T1000 (cell line): ENCODE measurements at places on chromosomes 2 and 18.

DNA sequence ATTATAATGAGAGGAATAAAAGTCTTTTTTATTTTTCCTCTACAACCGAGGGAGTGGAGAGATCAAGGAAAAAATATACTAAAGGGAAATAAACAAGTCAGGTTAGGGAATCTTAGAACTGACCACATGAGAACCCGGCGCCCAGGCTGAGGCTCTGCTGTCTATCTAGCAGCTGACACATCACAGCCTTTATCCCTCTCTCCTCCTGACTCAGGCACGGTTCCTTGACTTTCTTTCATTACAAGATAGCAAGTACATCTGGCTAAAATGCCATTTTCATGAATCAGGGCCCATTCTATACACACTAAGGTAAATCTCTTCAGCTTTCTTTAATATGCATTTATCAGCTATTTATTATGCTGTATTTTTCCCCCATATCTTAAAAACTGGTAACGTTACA lies 296.0 kb downstream of the TMX3 start:
- DNase-seq, result no peak

DNA sequence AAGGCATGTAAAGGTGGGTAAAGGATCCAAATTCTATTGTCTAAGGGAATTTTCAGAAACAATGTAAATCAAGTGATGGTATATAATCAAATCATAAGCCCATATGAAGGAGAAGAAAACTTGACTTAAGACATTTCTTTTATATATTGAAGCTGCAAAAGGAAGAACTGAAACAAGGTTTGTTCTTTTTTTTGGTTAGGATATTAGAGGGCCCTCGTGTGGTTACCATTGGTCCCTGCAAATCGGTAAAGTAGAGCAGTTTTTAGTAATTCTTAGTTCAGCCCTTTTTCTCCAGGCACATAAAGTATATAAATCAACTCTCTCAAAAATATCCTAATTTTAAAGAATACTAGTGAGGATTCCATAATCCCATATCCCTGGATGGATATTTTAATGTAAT lies 105.6 kb upstream of the STK17B start:
- no peak for DNase-seq

GRCh38 chr2:183359867-183360266 lies 235.6 kb downstream of the NUP35 start:
- DNase-seq, result no peak

- DNase-seq, result no peak
These were observed 16.2 kb downstream of the KLF7 start for GRCh38 chr2:207149249-207150213.

DNA sequence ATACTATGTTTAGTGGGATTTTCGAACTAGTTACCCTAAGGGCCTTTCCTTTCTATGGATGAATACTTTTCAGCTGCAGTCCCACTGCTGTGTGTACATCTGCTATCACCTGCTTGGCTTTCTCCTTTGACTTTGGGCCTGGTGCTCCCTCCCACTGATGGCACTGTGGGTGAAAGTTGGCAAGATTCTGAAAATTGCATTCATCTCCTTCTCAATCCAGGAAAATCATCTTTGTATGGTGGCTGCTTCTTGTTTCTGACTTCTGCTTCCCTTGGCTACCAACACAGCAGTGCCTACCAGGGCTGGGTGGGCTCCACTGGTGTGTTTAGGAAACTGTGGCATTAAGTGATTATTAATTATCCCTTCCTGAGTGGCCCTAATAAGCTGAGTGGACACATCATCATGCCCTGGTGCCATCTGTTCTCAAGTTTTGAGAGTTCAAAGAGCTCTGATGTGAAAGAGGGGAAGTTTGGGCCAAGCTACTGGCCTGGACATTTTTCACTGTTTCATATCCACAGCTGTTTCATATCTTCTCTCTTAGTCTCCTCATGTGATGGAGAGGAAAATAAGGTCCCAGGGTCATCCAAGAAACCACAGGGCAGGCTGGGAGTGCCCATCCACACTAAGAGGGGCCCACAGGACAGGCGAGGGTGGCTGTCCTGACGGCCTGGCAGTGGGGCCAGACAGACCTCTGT lies 16.7 kb downstream of the HK2 start:
- DNase-seq, result no peak

DNA sequence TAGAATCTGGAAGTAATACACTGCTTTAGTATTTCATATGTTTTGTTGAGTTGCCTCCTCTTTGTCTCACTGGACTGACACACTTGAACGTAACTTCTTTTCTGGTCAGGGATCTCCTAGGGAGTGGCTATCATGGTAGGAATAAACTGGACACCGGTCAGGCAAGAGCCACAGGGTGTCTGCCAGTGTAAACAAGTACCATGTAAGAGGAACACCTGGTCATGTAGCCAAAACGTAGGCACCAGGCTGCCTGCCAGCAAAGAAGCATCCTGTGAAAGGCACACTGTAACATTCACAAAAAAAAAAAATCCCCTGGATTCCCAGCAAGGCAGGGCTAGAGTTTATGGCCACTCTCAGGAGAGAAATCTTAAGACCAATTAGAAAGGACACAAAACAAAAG lies 372.8 kb upstream of the RND3 start:
- DNase-seq, result no peak

DNA sequence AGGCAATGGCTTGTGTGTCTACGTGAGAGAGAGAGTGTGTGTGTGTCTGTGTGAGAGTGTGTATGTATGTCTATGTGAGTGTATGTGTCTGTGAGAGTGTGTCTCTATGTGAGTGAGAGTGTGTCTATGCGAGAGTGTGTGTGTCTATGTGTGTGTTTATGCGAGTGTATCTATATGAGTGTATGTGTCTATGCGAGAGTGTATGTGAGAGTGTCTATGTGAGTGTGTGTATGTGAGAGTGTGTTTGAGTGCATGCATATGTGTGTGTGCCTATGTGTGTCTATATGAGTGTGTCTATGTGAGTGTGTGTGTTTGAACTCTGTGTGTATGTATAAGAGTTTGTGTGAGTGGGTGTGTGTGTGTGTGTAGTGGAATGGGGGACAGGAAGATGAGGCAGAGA lies 9.8 kb upstream of the GNLY start:
- no peak for DNase-seq

DNA sequence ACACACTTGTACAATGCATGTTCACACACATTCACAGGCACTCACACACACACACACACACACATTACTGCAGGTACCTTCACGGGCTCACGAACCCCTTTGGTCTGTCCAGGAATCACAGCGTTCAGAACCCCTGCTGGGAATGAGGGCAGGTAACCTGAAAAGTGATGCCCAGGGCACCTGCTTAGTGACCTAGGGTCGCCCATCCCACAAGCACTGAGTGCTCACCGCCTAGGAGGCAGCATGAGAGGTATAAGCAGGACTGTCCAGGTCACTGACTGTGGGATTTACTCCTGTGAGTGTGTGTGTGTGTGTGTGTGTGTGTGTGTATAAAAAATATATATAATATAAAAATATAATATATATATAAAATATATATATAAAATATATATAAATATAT lies 150.9 kb downstream of the GALR1 start:
- no peak for DNase-seq

DNA sequence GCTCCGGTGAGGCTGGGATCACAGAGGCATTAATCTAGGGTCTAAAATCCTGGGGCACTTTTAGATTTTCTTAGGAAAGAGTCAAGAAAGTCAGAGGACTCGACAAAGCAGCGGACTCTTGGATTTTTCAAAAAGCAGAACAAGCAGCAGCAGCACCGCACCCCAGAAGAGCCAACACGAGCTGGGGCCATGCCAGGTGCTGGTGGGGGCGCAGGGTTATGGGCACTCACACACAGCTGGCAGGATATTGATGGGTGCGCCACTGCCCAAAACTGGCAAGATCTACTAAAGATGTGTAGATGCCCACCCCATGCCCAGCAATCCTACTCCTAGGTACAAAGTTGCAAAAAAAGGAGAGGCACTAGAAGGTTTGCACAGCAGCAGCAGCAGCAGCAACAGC lies 33.9 kb upstream of the SEMA4C start:
- no peak for DNase-seq

GRCh38 chr2:112884869-112885505 lies 26.0 kb upstream of the IL37 start:
- no peak for DNase-seq

DNA sequence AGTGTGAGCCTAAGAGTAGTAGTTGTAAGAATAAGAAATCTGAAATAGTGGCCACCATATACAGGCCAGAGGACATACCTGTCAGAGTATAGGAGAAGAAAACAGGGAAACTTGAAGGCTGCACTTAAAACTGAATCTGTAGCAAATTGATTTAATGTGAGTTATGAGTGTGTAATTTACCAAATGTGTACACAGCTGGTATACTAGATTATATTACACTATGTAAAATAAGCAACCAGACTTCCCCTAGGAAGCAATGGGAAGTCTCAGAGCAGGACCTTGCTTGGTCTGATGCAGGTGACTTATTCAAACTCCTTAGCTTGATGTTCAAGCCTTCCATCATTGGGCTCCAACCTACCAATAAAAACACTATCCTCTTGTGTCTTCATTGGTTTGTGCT lies 17.3 kb upstream of the EPC2 start:
- DNase-seq, result no peak

DNA sequence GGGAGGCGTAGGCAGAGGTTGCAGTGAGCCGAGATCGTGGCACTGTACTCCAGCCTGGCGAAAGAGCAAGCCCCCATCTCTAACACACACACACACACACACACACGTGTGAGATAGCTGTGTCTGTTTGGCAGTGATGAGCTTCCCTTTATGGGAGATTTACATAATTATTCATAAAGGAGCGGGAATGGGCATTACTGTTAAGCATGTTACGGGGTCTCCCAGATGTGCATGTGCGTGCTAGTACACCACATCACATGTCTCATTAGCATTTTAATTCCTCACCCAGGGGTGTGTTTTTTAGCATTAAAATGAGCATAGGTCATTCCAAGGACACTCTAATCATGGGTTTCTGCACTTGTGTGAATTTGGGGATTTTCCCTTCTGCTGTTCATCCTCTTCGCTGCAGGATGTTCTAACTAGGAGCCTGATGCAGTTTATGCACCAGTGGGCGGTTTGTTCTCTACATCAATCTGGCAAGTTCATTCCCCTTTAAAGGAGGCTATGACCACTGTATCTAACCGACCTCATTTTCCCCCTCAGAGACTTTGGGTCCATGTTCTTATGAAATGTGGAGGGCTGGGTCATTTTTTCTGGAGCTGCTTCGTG lies 1.0 kb upstream of the FAM178B start:
- DNase-seq, result no peak

- DNase-seq, result no peak
These were observed 1182.3 kb downstream of the CNTNAP5 start for GRCh38 chr2:125207431-125207830.

DNA sequence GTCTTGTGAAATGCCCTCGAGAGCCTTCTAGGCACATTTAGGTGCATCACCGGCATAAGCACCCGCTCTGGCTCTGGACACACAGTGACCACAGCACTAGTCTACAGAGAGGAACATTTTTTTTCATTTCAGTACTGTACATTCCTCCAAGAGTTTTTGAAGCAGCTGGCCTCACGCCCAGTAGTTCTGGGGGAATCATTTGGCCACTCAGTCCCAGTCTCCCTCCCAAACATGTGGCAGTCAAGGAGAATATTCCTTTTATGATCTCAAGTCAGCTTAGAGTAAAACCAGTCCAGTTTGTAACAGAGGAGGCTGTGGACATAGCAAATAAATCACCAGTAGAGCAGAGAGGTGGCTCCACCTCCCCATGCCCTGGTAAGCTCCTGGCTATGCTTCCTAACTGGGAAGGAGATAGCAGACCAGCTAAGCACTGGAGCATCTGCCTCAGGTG lies 48.1 kb downstream of the KCNE4 start:
- no peak for DNase-seq

- no peak for DNase-seq
These were observed 465.1 kb downstream of the GALR1 start for GRCh38 chr18:77714716-77715115.

DNA sequence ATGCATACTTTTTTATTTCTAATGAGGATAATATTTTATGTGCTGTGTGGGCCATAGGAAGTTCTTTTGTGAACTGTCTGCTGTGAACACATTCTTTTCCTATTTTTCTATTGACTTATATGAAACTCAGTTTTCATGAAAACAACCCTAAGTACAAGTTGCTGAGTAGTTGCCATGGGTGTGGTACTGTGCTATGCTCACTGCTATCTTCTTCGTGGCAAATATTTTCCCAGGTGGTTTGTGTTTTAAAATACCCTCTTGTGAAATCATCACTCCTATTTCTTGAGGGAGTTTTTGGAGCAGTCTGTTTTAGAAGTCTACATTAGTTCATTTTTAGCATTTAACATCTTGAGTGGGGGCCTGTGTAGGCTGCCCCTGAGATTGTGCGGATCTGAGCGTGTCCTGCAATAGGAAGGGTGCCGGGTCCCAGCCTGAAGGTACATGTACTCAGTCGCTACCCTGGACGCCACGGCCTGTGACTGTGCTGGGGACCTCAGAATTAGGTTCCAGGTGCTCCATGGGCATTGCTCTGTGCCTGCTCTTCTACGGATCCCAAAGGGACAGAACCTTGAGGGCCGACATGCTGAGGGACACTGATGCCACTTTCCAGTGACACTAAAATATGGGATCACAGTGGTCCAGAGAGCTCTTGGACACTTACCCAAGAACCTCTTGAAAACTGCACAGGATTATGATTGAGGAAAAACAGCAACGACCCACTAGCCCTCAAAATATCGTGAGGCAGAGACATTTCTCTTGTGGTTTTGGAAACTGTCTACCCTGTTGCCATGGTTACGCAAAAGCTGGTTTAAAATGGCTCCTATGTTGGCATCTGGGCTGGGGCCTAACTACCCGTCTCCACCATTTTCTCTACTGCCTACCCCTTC lies 480.4 kb downstream of the TGIF1 start:
- no peak for DNase-seq

GRCh38 chr18:55465313-55465712 lies 122.7 kb downstream of the TCF4 start:
- DNase-seq, result no peak

- no peak for DNase-seq
These were observed 68.0 kb downstream of the PXDN start for GRCh38 chr2:1676091-1676912.

DNA sequence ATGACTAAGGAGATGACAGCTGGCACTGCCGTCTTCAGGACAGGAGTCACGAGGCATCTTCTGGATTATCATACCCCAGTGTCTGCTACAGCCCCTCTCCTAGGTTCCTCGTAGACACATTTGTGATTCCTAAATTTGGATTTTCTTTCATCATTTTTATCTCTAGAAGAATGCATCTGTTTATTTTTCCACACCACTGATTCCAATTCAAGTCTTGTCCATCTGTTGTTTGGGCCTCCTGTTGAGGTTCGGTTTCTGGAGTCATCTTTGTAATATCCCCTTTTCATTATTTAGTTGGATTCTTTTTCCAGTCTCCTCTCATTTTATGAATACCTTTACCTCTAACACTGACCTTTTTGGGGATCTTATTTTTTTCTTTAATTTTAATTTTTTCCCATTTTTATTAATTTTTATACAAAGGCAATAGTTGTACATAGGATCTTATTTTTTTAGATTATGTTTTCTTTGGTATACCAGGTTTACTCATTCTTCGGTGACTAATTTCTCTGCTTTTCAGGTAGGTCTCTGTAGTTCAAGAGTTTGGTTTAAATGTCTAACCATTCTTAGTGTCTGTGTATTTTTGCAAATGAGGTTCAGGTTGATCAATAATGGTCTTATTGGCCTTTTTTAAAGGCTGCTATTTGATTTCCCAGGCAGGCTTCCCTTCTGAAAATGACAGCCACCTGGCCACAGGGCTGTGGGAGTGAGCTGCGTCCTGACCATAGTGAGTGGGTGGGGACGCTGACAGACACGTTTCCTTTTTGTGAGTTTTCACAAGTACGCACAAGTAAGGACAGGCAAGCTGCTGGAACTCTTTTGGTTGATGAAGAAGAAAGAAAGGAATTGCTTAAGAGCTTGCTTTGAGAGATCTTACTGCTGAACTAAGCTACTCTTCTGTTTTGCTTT lies 34.5 kb downstream of the FARP2 start:
- no peak for DNase-seq
